ENCODE measurements at places on chromosomes 6 and 20. TPM values are rescaled to one million over a fixed set of nuclear protein-coding genes. Genes with fewer than 3 reads are reported as not detected.

- DNase-seq: no peak
Measured at GRCh38 chr6:158708239-158708638, 58.4 kb downstream of the SYTL3 start.

DNA sequence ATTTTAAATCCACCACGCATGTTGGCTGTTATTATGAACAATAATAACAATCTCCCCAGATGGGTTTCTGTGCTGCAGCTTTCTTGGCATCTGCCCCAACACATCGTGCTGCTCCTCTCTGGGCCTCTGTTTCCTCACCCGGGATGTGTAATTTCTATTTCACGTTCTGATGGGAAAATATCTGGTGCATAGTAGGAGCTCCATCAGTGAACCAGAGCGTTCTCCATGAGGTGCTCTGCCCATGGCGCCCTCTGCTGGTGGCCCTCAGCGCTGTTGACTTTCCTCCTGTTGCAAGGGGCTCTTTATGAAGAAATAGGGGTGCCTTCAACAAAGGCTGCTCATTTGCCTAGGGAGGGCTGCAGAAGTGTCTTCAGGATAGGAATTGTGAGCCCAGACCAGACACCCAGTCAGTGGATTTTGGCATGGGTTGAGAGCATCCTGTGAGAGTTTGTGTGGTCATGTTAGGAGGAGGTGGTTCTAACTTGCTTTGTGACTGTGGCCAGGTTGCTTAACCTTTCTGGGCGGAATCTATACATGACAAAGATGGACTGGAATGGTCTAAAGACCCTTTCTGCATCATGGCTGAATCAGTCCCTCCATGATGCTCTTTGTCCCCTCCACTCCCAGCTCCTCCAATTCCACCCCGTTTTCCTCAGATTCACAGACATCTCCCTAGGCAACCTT is 8.1 kb downstream of the SCRT2 start:
- DNase-seq: peak; percentile 85

- no peak for DNase-seq
Measured at GRCh38 chr6:114600381-114600780, 257.6 kb upstream of the HS3ST5 start.

ZNF334 gene
- 3.3 TPM for total RNA-seq

DNA sequence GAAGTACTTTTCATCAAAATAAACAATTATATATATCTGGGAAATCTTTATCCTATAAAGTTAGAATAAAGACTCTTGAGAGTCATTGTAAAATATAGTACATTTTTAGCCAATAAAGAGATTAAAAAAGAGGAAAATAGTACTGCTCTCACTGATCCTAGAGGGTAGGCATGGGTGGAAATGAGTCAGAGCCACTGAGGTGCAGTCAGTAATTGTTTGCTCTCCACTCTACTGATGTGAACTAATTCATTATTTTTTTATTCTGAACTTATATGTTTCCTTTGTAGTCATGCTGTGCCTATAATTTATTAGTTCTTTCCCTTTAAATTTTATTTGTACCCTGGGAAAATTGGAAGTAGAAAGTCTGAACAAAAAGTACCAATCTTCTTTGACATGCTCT is 1359.4 kb upstream of the GJE1 start:
- DNase-seq: no peak

ACSS2 gene
- total RNA-seq: 103 TPM

- no peak for DNase-seq
Measured at GRCh38 chr6:75488033-75488432, 5.6 kb downstream of the FILIP1 start.

- no peak for DNase-seq
Measured at GRCh38 chr6:145534989-145535388, 200.3 kb downstream of the EPM2A start.

- no peak for DNase-seq
Measured at GRCh38 chr6:83974409-83975050, 59.0 kb upstream of the MRAP2 start.

NMBR gene
- total RNA-seq: not detected

- DNase-seq: no peak
Measured at GRCh38 chr20:52410731-52411234, 219.2 kb upstream of the ZFP64 start.

DNA sequence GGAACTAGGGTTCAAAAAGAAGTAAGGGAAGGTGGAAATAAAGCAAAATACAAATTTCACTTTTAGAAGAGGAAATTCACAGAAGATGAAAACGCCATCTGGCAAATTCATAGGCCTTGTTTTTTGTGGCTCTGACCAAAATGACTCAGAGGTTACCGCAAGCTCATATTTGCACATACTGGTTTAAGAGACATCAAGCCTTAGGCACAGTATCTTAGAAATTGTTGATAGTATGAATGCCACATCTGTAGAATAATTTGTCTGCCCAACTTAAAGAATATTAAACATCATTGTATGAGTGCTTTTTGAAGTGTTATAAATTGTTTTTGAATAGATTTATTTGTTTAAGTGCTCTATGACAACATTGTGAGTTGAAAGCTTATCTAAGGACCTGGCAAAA is 10.6 kb downstream of the TAAR1 start:
- no peak for DNase-seq

All from liver (tissue), 10 donors.